ENCODE measurements at places on chromosomes 5 and 9. TPM values are rescaled to one million over a fixed set of nuclear protein-coding genes. Genes with fewer than 3 reads are reported as not detected.

The ST8SIA4 gene
- 0.30 TPM for total RNA-seq

The DBH gene
- total RNA-seq: not detected

The FGF18 gene
- 0.25 TPM for total RNA-seq

The KCNMB1 gene
- not detected for total RNA-seq

The GPBP1 gene
- total RNA-seq: 36.9 TPM

The RIMOC1 gene
- total RNA-seq: 9.8 TPM

The ZNF367 gene
- total RNA-seq: 5.1 TPM

Measured in A549 treated with CpdA at 1 μM for 4 hours (cell line).